Skin of body (tissue), 3 donors: ENCODE measurements at places on chromosomes 3 and 15.

- no peak for DNase-seq
These were observed 901.7 kb downstream of the PLOD2 start for GRCh38 chr3:145259166-145259880.

GRCh38 chr3:140143367-140144069 lies 208.5 kb downstream of the CLSTN2 start:
- DNase-seq, result no peak

GRCh38 chr3:177665122-177665808 lies 468.0 kb upstream of the TBL1XR1 start:
- DNase-seq, result no peak

DNA sequence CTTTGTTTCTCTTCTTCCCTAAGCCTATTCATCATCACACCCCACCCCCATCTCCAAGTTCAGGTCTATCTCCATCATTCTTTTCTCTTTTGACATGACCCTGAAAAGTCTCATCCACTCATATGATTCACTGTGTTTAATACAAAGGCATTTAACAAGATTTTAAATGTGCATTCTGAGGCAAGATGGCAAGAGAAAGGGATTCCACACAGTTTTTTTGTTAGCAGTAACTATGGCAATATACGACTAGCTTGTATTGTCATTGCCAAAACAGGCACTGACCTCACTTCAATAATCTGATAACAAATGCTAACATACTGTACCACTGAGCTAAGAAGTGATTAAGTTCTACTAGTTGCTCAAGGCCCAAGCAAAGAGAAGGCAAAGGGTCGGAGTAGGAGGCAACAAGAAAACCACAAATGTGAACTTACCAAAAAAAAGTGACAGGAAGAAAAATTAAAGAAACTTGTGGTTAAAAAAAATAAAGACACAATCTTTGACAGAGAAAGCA lies 53.2 kb downstream of the FBN1 start:
- no peak for DNase-seq

DNA sequence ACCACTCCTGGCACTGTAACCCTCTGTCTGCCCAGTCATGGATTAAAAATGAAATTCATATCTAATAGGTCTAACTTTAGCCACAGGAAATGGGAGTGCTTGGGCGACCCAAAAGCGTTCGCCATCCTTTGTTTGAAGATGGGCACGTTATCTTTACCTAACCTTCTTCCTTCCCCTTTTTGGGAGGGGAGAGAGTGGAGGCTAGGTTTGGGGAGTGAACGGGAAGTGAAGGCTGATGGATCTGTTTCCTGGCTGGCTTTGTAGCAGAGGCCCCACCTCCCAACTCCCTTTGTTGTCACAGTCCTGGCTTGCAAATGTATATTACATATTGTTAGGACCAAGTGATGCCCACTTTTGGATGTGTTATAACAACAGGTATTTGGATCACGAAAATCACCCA lies 98.1 kb upstream of the ARHGEF3 start:
- no peak for DNase-seq

- peak; percentile 84 for DNase-seq
These were observed 590 bp downstream of the POLR2H start for GRCh38 chr3:184361932-184362667.

GRCh38 chr15:31387479-31388118 lies 61.0 kb downstream of the KLF13 start:
- DNase-seq, result no peak

- peak; percentile 30 for DNase-seq
These were observed 25.4 kb upstream of the SLC25A26 start for GRCh38 chr3:66195347-66195783.

GRCh38 chr3:66693461-66694031 lies 192.7 kb upstream of the LRIG1 start:
- peak; percentile 70 for DNase-seq

- DNase-seq, result no peak
These were observed 108.5 kb downstream of the ZIC4 start for GRCh38 chr3:147297761-147298350.

DNA sequence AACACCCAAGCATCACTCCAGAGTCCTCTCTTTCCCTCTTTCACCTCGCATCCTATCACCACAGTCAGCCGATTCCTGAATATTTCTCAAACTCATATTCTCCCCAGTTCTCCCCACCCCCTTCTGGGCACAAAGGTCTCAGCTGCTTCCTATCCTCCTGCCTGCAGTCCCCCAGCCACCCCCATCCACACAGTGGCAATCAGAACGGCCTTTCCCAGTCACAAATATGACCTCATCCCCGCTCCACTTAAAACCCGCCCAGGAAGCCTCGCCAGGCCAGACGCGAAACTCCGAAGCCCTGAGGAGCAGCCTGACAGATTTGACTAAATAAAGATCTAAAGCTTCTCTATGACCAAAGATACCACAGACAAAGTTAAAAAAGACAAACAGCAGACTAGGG lies 49.9 kb upstream of the LINGO1 start:
- no peak for DNase-seq

DNA sequence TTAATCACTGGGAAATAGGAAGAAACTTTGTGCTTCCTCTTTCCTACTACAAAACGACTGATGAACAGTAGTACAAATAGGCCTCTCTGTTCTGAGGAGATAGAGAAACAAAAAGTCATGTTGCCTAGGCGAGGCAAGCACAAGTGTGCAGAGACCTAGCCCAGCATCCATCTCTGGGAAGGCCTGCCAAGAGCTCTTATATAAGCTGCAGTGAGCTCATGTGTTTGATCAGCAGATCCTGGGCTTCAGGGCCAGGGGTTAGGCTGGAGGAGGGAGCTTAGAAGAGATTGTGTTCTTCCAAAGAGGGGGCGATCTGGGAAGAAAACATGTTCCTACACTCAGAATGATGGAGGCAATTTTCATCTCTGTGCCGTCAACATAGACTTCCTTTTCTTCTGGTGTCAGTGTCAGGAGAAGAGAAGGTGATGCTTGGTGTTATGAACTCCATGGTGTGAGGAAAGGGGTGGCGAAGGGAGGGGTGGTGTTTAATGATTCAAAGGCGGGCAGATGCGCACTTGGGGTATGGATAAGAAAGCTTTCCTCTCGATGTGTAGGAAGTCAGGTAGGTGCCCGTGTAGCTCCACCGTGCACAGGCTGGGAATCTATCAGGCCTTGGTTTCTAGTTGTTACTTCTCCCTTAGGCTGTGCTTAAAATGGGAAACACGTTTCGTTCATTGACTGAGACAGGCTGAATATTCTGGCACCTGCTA lies 29.5 kb upstream of the ETV5 start:
- DNase-seq, result no peak

- DNase-seq, result peak; percentile 53
These were observed 20.8 kb downstream of the CORO2B start for GRCh38 chr15:68599560-68600071.
